Foreskin melanocyte (primary cell): ENCODE measurements at places on chromosomes 2 and 18.

- DNase-seq = no peak
These were observed 112.5 kb downstream of the SMAD7 start for GRCh38 chr18:48838166-48838775.

GRCh38 chr2:46411985-46412384 is 67.4 kb upstream of the TMEM247 start:
- DNase-seq = no peak

- DNase-seq = no peak
These were observed 86.6 kb upstream of the EPC2 start for GRCh38 chr2:148557844-148558436.

GRCh38 chr2:8440029-8440778 is 241.7 kb upstream of the ID2 start:
- no peak for DNase-seq

DNA sequence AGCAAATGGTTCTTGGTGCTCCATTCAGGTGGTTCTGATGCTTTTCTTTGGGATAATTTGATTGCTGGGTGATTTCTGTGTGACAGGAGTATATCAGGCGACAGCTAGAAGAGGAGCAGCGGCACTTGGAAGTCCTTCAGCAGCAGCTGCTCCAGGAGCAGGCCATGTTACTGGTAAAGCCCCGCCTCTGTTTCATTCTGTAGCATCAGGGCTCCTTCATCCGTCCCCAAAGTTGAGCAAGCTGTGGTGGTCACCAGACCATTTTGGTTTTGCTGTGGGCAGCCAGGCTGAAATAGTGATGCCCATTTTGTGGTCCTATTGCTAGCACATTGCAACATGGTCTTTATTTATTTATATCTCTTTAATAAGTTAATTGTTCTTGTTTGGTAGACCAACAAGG is 132.8 kb upstream of the IL1R2 start:
- no peak for DNase-seq

DNA sequence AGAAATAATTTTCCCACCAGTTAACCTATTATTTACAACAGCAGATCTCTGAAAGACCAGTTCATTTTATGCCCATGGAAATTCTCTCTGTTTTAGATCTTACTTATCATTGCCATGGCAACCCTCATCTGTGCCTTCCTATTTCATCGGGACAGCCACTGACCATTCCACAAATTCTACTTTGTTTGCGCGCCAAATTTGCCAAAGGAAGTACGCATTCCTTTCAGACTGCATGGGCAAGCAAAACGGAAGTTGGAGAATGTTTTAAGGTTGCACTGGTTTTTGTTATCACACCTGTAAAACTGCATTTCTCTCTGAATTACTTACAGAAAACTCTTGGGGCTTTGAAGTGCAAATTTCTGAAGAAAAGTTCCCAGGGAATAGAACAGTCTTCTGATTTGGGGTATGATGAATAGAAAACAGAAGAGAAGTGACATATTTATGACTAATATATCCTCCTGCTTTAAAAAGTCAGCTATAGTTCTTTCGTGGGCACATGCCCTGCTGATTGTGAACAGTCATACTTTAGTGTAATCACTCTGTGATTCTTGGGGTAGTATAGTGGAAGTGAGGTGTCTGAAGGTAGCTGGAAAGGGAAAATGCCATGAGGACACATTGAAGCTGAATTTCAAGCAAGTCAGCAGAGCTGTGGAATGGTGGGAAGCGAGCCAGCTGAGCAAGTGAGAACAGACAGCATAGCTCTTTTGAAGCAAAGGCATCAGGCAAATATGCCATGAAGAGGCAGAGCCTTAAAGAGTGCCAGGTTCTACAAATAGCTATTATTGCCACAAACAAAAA is 20.9 kb downstream of the NETO1 start:
- DNase-seq = no peak

DNA sequence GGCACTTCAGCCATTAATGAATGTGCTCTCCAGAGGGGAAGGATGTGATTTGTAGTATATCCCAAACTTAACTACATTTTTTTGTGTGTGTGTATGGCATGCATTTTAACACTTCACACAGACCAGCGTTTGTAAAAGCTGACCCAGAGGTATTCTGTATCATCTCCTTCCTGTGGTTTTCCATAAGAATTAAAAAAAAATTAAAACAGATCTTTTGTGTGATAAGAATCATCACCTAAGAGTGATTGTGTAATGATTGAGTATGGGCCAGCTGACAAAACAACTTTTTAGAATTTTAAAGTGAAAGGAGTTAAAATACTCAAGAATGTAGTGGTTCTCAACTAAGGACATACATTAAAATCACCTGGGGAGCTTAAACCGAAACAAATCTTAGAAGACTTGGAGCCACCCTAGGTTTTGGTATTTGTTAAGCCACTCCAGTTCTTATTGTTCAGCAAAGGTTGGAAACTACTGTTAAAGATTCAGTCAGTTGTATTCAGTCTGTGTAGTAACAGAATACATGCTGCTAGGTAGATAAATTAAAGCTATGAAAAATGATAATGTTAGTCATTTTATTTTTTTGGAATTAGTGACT is 120.1 kb downstream of the HAUS1 start:
- no peak for DNase-seq

GRCh38 chr18:50099725-50100407 is 95.1 kb downstream of the MYO5B start:
- DNase-seq = peak; percentile 47

DNA sequence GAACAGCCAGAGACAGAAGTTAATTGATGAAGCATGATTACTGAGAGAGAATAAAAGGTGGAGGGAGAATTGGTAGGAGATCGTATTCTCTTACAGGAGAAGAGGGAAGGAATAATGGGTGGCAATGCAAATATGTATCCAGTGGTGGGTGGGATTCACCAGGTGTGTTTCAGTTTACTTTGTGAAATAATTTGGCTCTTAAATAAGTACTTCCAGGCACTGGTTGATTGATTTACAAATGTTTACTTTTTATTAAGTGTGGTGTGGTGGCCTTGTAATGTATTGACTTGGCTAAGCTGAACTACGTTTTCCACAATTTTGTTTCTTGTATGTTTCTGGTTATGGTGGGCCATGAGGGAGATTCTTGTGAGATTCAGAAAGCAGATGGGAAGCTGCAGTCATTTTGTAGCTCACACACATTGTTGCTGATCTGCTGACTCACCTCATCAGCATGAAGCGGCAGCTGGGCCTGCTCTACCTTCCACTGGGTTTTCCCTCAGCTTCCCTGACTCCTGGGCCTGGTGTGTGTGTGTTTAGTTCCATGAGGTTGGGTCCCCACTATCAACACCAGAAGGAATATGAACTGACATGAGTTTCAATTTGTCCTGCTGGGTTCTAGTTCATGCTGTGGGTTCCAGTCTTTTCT is 32.6 kb downstream of the MYL12B start:
- no peak for DNase-seq

DNA sequence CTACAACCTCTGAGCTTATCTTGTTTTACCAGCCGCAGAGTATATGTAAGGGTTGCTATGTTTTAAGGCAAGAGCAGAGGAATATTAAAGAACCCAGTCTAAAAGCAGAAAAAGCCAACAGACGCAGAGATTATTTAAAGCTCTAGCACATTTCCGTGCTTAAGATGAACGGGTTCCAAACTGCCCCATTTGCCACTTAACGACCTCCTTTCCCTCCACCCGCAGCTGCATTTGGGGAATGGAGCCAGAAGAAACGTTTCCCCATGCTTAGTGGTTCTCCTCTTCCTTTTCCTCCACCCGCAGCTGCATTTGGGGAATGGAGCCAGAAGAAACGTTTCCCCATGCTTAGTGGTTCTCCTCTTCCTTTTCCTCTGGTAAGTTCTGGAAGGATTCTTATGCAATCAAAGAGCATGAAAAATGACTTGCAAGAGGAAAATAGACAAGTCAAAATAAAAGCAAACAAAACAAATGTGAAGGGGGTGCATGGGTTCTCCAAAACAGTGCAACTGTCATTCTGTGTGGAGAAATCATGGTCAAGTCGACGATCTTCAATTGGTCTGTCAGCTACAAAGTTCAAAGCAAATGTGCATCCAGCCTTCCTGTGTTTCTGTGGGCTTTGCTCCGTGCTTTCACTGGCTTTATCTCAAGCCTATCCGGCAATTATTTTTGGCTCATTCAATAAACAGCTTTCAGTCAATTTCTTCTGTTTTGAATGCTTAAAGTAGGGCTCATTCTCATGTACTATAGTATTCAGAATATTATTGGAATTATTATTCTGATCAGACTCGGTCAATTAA is 57.8 kb downstream of the DIPK1C start:
- DNase-seq = no peak

DNA sequence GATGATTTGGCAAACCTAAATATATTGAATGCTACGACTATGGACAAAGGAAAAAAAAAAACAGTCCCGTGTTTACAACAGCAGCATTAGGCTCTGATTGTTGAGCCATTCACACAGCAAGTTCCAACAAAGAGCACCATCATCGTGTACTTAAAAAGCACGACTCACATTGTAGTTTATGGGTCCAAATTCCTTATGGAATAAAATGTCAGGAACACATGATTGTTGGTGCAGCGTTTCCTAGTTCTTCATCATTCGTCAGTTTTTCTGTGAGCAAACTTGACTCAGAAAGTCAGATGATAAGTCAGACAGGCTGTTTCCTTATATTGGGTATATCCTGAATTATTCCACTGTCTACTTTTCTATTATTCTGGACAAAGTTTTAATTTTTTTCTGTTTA is 10.0 kb upstream of the KIDINS220 start:
- peak; percentile 25 for DNase-seq

GRCh38 chr2:44324971-44325426 is 36.3 kb downstream of the PREPL start:
- DNase-seq = no peak

DNA sequence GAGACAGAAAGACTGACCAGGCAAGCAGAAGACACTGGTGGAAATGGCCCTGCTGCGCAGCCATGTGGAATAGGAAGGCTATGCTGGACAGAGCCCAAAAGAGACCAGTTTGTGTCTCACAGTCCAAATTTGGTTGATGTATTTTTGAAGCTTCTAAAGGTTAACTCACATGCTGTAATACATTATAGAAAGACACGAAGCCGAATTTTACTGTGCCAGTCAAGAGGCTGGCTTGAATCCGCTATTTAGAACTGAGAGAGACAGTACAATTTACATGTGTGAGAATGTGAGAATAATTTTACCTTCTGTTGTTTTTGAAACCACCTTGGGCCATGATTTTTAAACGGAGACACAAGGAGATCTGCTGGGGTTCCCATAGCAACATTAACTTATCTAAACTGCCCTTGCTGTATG is 113.6 kb downstream of the METTL8 start:
- no peak for DNase-seq

- DNase-seq = no peak
These were observed at the start of gene CDC42EP3 for GRCh38 chr2:37671009-37671815. CDC42EP3 (minus strand) TSS chr2:37671642; CDS start chr2:37646587, 25,055 bp downstream.

DNA sequence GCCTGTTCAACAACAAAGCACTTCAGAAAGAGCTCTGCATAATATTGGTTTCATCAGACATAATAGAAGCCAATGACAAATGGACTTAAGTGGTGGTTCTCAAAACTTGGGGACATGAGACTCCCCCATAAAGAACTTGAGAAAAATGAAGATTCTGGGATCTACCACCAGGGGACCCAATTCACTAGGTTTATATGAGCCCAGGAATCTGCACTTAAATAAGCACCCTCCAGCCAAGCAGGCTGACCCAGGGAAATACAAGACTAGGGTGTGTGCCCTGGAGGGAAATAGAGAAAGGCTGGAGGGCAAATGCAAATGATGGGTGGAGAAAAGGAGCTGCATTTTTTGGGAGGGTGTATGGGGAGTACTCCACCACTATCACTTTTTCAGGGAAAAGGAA is 52.5 kb downstream of the SATB2 start:
- DNase-seq = no peak

- DNase-seq = no peak
These were observed 76.3 kb upstream of the DTNB start for GRCh38 chr2:25749676-25750075.

DNA sequence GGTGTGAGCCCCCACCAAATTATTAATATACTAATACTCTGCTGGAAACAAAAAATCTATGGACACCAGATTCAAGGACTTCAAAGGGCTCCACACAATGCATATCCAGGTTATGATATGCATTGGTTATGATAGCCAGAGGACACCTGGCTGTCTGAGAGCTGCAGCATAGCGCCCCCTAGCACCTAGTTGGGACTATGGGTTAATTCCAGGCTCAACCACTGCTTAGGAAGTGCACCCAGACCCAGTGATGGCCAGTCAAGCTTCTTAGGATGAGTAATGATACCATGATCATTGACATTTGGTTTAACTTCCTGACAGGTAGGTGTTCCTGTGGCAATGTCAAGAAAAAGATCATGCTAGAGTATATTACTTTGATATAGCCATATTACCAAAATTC is 3.8 kb upstream of the FRZB start:
- no peak for DNase-seq

- DNase-seq = peak; percentile 5
These were observed 12.5 kb downstream of the MSTN start for GRCh38 chr2:190050001-190050400.

DNA sequence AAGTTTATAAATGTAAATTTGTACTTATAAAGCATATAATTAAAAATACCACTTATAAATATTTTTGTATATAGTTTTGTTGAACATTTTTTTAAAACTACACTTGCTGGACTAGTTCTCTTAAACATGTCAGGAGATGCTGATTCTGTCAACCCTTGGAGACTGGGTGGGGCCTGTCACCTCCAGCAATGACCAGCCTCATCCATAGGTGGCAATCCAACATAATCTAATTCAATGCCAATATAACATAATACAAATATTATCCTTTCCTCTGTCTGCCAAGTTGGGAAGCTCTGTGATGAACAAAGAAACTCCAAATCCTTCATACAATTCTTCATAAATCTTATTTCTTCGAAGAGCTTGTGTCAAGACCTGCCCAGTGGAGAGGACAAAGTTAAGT is 140.4 kb downstream of the RBMS1 start:
- no peak for DNase-seq
